ENCODE measurements at places on chromosomes 16 and 17.
A peak's percentile ranks its signal among the peaks of the same experiment; 100 is the strongest.

GRCh38 chr17:44448412-44448811 lies 54.8 kb downstream of the GPATCH8 start:
- no peak for DNase-seq
- H3K4me3 ChIP-seq, result no peak overlapping the region
- no peaks in the 10 kb centered on the region for H3K27me3 ChIP-seq
- H3K4me1 ChIP-seq, result no peaks in the 10 kb centered on the region

- H3K27me3 ChIP-seq, result no peaks in the 10 kb centered on the region
- H3K36me3 ChIP-seq, result peaks cover 81% of the 10 kb centered on the region
- DNase-seq, result no peak
- no peaks in the 10 kb centered on the region for H3K4me1 ChIP-seq
Observed at GRCh38 chr16:28986492-28986891, 1.6 kb downstream of the LAT start.

DNA sequence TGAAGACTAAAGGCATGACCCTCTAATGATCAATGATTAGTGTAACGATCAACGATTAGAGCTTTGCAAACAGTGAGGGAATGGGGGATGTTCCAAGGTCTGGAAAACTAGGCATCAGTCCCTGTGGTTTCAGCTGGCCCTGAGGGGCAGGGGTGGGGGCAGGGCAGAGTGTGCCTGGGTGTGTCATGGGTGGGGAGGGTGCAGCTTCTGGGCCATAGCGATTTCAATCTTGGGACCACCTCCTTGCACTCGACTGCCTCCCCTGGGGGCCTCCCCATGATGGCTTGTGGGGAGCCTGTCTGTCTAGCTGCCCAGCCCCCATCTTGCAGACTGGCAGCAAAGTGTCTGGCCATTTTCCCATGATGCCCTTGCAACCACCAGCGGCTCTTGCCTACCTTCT lies 8.4 kb downstream of the TAC4 start:
- no peak for DNase-seq
- no peaks in the 10 kb centered on the region for H3K27me3 ChIP-seq
- H3K36me3 ChIP-seq, result peaks cover 7% of the 10 kb centered on the region

- H3K4me1 ChIP-seq, result no peaks in the 10 kb centered on the region
- no peak for DNase-seq
- H3K27me3 ChIP-seq, result peaks cover 3% of the 10 kb centered on the region
Observed at GRCh38 chr17:72158895-72159885, 38.4 kb downstream of the SOX9 start.

DNA sequence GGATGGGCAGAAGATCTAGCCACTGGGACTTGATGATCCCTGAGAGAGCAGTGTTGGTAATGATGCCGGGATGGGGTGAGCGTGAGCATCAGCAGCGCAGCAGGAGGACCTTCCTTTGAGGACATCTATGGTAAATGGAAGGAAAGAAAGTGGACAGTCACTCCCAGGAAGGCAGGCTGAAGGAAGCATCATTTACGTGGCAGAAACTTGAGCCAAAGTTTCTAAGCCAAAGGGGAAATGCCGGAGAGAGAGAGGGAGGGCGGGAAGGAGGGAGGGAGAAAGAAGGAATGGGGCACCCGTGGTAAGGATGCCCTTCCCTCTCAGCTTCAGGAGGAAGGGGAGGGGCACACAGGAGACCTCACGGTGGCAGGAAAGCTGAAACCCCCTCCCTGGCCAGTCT lies 86.3 kb upstream of the CACNG5 start:
- H3K4me3 ChIP-seq, result no peak overlapping the region
- no peak overlapping the region for H3K27ac ChIP-seq
- H3K4me1 ChIP-seq, result no peaks in the 10 kb centered on the region
- no peaks in the 10 kb centered on the region for H3K27me3 ChIP-seq

DNA sequence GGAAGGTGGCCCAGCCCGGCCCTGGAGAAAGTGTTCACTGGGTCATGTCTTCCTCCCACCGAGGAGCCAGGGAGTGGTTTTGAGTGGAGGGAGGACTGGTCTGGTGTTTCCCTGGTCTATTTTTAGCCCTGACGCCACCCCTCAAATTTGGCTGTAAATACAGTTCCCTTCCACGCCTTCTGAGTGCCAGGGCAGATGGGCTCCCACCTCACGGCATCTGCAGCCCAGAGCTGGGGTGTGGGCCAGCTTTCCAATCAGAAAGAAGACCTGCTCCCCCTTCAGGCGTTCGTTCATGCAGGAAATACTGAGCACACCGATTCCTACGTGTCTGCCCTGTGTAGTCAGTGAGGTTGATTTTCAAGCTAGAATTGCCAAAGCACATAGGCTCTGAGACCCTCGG lies 53.7 kb downstream of the SNX20 start:
- H3K27me3 ChIP-seq, result no peaks in the 10 kb centered on the region
- H3K4me3 ChIP-seq, result no peak overlapping the region
- DNase-seq, result no peak
- H3K27ac ChIP-seq, result no peak overlapping the region
- peaks cover 11% of the 10 kb centered on the region for H3K36me3 ChIP-seq
- peaks cover 17% of the 10 kb centered on the region for H3K4me1 ChIP-seq

DNA sequence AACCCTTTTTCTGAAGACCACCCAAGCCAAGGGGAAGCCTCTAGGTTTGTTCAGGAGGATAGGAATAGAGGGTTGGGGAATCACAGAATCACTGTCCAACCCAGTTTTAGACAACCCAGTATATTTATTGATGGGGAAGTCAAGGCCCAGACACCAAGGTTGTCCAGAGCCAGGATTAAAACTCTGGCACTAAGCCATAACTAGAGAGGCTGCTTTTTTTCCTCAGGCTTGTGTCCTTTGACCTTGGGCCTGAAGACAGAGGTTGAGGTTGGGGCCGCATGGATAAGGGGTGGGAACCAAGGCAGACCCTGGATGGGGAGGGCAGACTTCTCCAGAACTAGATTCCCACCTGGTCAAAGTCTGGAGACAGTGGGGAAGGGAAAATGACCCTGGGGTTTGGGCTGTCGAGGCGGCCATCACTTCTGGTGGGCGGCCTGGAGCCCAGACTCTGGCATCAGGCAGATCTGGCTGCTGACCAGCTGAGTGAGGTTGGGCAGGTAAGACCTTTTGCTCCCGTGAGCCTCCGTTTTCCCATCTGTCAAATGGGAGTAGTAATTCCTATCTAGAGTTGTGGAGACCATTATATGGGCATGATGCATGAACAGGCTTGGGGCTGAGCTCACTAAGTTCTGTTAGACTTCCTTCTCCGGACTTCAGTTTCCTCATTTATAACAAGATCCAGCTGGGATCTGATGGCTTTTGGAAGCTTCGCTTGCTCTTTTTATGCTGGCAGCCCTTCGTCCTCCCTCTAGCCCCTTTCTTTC lies 17.9 kb downstream of the IGFBP4 start:
- peaks cover 66% of the 10 kb centered on the region for H3K4me1 ChIP-seq
- H3K36me3 ChIP-seq, result peaks cover 4% of the 10 kb centered on the region
- H3K27me3 ChIP-seq, result no peaks in the 10 kb centered on the region
- DNase-seq, result no peak
- no peak overlapping the region for H3K4me3 ChIP-seq

- no peaks in the 10 kb centered on the region for H3K27me3 ChIP-seq
- no peak for DNase-seq
- H3K36me3 ChIP-seq, result no peaks in the 10 kb centered on the region
- H3K27ac ChIP-seq, result no peak overlapping the region
Observed at GRCh38 chr16:66324815-66325515, 41.5 kb upstream of the CDH5 start.

DNA sequence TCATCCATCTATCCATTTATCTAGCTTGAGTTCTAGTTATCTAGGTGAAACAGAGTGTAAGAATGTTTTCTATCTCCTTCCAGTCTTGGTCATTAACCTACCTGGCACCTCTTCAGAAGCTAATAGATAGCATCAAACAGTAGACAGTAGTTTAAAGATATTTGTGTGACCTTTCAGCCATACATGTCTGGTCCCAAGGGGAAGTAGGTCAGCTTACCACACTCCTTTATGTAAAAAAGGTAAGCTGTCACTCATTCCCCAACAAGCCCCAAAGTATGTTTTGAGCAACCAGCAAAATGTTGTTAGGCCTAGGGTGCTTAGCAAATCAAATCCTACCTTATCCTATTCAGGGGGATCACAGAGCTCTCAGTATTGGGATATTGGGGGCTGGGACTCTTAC lies 3.5 kb downstream of the KRT33B start:
- H3K36me3 ChIP-seq, result no peaks in the 10 kb centered on the region
- no peak for DNase-seq
- no peak overlapping the region for H3K27ac ChIP-seq
- no peak overlapping the region for H3K4me3 ChIP-seq

- H3K4me3 ChIP-seq, result no peak overlapping the region
- H3K27me3 ChIP-seq, result no peaks in the 10 kb centered on the region
- no peak for DNase-seq
- no peaks in the 10 kb centered on the region for H3K36me3 ChIP-seq
- peaks cover 31% of the 10 kb centered on the region for H3K4me1 ChIP-seq
- no peak overlapping the region for H3K27ac ChIP-seq
Observed at GRCh38 chr17:77164483-77165091, 23.8 kb downstream of the SEC14L1 start.

- H3K36me3 ChIP-seq, result no peaks in the 10 kb centered on the region
- DNase-seq, result no peak
- no peak overlapping the region for H3K4me3 ChIP-seq
- no peaks in the 10 kb centered on the region for H3K27me3 ChIP-seq
- no peaks in the 10 kb centered on the region for H3K4me1 ChIP-seq
Observed at GRCh38 chr16:5018793-5019192, 14.9 kb downstream of the NAGPA start.

DNA sequence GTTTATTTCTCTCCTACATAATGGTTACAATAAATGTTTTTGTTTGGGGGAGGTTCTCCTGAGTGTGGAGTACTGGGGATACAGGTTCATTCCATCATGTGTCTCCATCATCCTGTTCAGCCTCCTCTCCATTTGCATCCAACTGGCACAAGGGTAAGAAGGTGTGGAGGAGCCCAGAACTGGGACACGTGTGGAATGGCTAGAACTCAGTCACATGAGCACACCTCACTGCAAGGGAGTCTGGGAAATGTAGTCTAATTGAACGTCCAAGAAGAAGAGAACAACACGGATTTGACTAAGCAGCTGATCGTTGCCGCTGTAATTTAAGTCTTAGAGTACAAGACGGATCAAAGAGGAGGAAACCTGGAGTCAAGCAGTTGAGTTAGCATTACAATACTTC lies 6.1 kb downstream of the OR1A1 start:
- H3K36me3 ChIP-seq, result no peaks in the 10 kb centered on the region
- no peaks in the 10 kb centered on the region for H3K27me3 ChIP-seq
- H3K4me1 ChIP-seq, result no peaks in the 10 kb centered on the region
- no peak for DNase-seq
- no peak overlapping the region for H3K4me3 ChIP-seq

DNA sequence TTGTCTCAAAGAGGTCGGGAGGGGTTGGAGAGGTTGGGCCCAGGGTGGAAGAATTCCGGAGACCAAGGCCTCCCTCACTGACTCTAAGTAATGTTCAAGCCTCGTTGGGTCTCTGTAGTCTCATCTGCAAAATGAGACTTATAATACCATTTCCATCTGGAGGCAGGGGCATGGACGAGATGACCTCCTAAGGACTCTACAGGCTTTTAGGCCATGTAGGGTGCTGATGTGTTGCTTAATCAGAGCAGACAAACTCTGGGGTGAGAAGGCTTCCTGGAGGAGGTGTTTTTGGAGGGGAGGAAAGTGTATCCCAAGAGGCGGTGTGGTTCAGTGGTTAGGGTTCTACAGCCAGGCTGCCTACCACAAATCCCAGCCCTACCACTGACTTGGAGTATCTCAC lies 3.1 kb downstream of the SPPL2C start:
- H3K4me3 ChIP-seq, result no peak overlapping the region
- no peak for DNase-seq
- H3K36me3 ChIP-seq, result no peaks in the 10 kb centered on the region
- H3K27ac ChIP-seq, result no peak overlapping the region
- peaks cover 13% of the 10 kb centered on the region for H3K27me3 ChIP-seq

GRCh38 chr16:30983898-30984610 lies 953 bp upstream of the HSD3B7 start:
- peaks cover 32% of the 10 kb centered on the region for H3K4me1 ChIP-seq
- DNase-seq, result peak; percentile 66
- peaks cover 55% of the 10 kb centered on the region for H3K36me3 ChIP-seq

DNA sequence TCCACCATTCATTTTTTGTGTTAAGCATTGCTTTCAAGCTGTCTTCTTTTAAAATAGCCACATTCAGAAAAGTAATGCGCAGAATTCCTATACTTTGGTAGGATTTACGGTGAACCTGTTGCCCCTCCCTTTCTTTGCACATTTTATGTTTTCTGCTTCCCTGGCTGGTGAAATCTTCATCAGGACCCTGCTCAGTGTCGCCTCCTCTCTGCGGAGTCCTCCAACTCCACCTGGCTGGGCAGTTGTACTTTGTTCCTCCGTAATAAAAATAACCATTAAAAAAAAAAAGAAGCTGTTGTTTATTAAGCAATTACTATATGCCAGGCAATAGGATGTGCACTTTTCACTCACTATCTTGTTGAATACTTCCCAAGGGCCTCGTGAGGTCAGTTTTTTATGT lies 2.9 kb downstream of the UMOD start:
- peaks cover 5% of the 10 kb centered on the region for H3K4me1 ChIP-seq
- H3K4me3 ChIP-seq, result no peak overlapping the region
- peaks cover 24% of the 10 kb centered on the region for H3K27me3 ChIP-seq
- H3K36me3 ChIP-seq, result no peaks in the 10 kb centered on the region
- H3K27ac ChIP-seq, result no peak overlapping the region
- DNase-seq, result no peak

GRCh38 chr17:48633266-48633677 lies 7.1 kb upstream of the HOXB9 start:
- no peak for DNase-seq
- peaks cover 12% of the 10 kb centered on the region for H3K4me1 ChIP-seq
- no peak overlapping the region for H3K27ac ChIP-seq
- H3K36me3 ChIP-seq, result no peaks in the 10 kb centered on the region
- H3K4me3 ChIP-seq, result peak overlapping the region; percentile 13

DNA sequence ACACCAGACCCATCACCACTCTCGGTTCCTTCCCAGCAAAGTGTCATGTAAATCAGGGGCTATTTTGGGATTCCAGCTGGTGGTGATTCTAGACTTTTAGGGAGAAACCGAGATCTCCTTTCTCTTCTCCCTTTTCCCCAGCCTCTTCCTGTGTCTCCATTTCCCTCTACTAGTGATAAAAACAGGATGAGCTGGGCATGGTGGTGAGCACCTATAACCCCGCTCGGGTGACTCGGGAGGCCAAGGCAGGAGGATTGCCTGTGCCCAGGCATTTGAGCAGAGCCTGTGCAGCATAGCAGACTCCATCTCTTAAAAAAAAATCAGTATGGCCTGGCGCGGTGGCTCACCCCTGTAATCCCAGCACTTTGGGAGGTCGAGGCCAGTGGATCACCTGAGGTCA lies 6.1 kb downstream of the TBX21 start:
- peaks cover under 1% of the 10 kb centered on the region for H3K4me1 ChIP-seq
- peak; percentile 16 for DNase-seq
- H3K4me3 ChIP-seq, result no peak overlapping the region
- no peak overlapping the region for H3K27ac ChIP-seq
- H3K27me3 ChIP-seq, result peaks cover 50% of the 10 kb centered on the region
- no peaks in the 10 kb centered on the region for H3K36me3 ChIP-seq

GRCh38 chr16:49687476-49688002 lies 168.4 kb downstream of the ZNF423 start:
- H3K36me3 ChIP-seq, result no peaks in the 10 kb centered on the region
- H3K27me3 ChIP-seq, result peaks cover 3% of the 10 kb centered on the region
- no peaks in the 10 kb centered on the region for H3K4me1 ChIP-seq
- no peak overlapping the region for H3K4me3 ChIP-seq
- no peak for DNase-seq

GRCh38 chr17:57425431-57425830 lies 169.1 kb downstream of the MSI2 start:
- no peak overlapping the region for H3K4me3 ChIP-seq
- no peak overlapping the region for H3K27ac ChIP-seq
- H3K4me1 ChIP-seq, result no peaks in the 10 kb centered on the region
- DNase-seq, result no peak
- H3K27me3 ChIP-seq, result no peaks in the 10 kb centered on the region
- no peaks in the 10 kb centered on the region for H3K36me3 ChIP-seq
